ENCODE measurements at places on chromosomes 1 and 21.
A peak's percentile ranks its signal among the peaks of the same experiment; 100 is the strongest.

- DNase-seq: no peak
Measured at GRCh38 chr1:20070357-20070756, 363 bp downstream of the PLA2G5 start.

DNA sequence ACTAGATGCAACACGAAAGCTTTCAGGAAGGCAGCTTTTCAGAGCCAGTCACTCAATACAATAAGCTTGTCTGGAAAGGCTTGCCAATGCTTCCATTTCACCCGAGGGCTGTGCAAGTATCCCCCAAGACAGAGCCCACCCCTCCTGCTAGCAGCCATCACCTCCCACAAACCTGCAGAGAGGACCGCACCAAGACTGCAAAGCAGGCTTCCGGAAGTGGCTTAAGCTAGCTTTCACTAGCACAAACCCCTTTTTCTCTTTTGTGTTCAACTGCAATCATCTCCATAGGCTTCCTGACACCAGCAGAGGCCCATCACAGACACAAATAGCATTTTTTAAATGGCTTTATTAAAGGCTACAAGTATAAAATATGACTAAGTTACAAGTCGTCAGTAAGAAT, 31.5 kb downstream of the C1orf198 start:
- no peak for DNase-seq

- DNase-seq: no peak
Measured at GRCh38 chr21:46486481-46487126, 27.9 kb downstream of the DIP2A start.

GRCh38 chr1:224707843-224708725, 92.0 kb downstream of the CNIH3 start:
- DNase-seq: peak; percentile 74

DNA sequence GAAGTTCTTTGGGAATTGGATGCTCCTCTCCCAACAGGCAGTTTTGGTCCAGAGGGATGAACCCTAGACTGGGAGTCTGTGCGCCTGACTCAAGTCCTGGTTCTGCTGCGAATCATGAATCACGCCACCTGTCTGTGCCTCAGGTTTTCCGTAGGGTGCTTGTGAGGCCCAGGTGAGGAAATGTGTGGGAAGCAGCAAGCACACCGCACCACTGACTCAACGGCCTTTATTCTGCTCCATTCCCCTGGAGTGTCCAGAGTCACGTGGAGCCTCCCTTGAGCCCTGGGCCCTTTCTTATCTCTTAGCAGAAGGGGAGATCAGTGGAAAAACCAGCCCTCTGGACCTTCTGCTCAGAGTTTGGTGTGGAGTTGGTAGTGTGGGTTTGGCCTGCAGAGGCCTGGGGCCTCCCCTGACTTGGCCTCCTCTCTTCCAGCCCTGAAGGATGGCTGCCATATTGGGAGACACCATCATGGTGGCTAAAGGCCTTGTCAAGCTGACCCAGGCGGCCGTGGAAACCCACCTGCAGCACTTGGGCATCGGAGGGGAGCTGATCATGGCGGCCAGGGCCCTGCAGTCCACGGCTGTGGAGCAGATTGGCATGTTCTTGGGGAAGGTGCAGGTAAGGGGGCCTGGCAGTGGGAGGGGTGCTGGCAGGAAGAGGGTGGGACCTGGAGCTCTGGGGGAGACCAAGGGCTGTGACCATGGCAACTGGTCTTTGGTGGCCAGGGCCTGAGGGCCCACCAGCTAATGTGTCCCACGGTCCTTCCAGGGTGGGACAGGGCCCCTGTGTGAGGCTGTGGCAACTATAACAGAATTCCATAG, 21.1 kb downstream of the COQ8A start:
- no peak for DNase-seq

DNA sequence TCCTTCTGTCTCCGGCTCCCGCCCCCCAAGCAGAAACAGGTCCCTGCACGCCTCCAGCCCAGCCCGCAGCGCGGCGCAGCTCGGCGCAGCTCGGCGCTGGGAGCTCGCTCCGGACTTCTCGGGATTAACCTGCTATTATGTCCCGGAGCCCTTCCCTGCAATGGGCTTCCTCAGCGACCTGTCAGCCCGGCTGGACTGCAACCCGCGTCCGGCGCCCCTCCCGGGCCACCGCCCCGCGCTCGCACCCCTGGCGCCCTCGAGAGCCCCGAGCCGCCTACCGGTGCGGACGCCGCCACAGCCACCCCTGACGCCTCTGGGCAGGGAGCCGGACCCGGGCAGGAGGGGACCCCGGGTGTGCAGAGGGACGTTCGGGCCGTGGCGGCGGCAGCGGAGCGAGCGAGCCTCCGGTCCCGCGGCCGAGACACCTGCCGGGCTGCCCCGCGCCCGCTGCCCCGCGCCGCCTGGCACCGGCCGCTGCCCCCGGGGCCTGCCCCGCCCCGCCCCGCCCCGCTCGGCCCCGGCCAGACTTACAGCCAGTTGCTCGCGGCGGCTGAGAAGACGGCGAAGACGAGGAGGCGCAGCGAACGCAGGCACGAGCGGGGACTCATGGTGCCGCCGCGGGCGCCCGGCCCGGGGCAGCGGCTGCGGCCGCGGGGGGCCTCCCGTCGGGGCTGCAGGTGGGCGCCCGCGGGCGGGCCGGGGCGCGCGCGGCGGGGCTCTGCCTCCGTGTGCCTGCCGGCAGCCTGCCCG, 407 bp downstream of the WNT4 start:
- peak; percentile 72 for DNase-seq

GRCh38 chr1:18693256-18694098, 62.8 kb downstream of the PAX7 start:
- DNase-seq: no peak

- no peak for DNase-seq
Measured at GRCh38 chr1:194339471-194339870, 1153.1 kb upstream of the B3GALT2 start.

GRCh38 chr1:54764922-54765561, 719 bp upstream of the PARS2 start:
- no peak for DNase-seq

DNA sequence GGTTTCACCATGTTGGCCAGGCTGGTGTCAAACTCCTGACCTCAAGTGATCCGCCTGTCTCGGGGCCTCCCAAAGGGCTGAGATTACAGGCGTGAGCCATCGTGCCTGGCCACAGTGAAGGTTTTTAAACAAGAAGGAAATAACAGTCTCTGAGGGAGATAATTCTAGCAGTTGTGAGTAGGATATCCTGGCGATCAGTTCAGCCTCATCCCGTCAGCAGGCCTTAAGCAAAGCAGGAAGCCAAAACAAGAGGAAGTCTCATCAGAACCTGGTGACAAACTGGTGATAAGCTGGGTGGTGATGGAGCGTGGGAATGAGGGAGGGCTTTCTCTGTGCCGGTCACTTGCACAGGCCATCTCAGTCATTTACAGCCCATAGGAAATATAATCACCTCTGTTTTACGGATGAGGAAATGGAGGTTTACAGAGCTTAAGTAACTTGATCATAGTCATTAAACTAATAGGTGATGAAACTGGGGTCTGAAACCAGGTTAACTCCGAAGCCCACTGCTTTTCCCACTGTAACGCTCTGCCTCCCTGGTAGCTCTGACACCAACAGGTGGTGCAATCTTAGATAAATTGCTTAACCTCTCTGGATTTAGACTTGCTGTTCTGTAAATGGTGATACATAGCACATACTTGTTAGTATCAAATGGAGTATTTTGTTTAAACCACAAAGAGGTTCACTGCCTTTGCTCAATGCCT, 40.8 kb upstream of the A3GALT2 start:
- no peak for DNase-seq

- DNase-seq: no peak
Measured at GRCh38 chr21:14384453-14384852, 1.5 kb upstream of the HSPA13 start.

GRCh38 chr1:29282135-29282923, 46.0 kb downstream of the PTPRU start:
- no peak for DNase-seq

GRCh38 chr21:41928621-41929220, 25.1 kb downstream of the C2CD2 start:
- no peak for DNase-seq
